ENCODE measurements at places on chromosomes 3 and 15.

DNA sequence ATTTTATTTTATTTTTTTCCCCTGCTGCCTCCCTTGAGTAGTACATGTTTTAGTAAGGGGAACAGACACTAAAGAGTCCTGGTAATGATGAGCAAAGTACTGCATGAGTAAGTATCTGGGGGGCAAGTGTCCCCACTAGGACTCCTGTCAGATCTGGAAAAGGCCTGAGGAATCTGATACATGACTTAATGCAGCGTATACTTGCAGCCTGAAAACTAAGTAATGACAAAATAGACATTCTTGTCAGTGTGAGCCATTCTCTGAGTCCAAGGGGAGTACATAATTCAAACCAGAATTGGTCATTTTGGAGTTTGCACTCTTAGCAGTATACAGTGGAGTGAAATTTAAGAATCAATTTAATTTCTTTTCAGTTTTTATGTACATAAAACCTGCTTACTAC lies 27.5 kb downstream of the NXPE3 start:
- no peak for DNase-seq

DNA sequence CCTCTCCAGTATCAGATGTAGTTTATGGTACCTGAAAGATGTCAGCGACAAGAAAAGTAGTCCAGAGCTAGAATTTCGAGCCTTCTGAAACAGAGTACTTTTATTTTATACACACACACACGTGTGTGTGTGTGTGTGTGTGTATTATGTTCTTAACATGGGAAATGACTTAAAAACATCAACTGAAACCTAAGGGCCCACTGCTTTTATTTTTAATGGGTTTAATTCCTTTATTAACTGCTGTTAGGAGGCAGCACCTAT lies 1.9 kb downstream of the TCF12 start:
- DNase-seq: no peak

GRCh38 chr15:33840615-33841014 lies 127.7 kb upstream of the CHRM5 start:
- no peak for DNase-seq

DNA sequence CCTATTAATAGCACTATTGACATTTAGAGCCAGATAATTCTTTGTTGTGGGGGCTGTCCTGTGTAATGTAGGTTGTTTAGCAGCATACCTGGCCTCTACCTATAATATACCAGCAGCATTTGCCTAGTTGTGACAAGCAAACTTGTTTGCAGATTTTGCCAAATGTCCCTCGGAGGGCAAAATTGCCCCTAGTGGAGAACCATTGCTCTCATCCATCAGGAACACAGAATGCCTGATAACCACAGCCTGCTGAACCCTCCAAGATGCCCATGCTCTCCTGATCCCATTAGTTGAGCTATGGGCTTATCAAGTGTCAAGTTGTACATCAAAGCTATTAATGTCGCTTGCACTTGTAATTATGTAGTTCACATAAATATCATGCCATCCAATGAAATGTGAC lies 15.0 kb upstream of the KBTBD8 start:
- DNase-seq: no peak

DNA sequence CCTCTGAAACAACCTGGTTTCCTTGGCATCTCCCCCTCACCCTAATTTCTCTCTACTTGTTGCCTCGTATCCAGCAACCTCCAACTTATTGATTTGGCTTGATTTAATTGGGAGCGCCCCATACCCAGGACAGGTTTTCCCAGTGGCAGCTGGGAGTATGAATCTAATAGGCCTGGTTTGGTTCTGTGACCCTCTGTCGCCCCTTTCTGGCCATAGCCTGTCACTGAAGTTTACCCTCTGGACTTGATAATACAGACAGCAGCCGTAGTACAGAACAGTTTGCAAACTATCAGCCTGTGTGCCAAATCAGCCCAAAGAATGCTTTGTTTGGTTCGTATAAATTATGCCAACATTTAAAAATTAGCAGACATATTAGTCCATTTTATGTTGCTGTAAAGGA lies 525.1 kb upstream of the GOLIM4 start:
- no peak for DNase-seq

DNA sequence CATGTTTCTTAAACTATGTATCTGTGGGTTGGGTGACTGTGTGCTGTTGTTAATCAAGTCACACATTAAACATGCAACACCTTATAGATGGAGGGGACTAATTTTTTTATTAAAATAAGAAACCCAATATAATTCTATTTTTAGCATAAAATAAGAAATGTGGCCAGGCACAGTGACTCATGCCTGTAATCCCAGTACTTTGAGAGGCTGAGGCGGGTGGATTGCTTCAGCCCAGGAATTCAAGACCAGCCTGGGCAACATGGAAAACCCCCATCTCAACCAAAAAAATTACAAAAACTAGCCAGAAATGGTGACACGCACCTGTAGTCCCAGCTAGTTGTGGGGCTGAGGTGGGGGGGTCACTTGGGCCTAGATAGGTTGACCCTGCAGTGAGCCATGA lies 1021.0 kb downstream of the EPHA3 start:
- no peak for DNase-seq

DNA sequence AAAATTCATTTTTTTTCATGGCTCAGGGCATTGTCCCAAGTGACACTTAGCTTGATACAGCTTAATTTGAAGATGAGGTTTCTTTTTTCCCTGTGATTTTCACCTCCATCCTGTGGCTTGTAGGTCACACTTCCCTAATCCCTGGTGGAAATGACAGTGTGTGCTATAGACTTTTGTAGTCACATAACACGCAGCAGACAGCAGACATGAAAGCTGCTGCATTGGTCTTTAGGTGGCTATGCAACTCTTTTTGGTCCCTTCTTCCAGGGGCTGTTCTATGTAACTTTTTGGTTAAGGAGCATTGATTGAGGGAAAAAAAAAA lies 38.8 kb downstream of the TRAK1 start:
- DNase-seq: no peak

DNA sequence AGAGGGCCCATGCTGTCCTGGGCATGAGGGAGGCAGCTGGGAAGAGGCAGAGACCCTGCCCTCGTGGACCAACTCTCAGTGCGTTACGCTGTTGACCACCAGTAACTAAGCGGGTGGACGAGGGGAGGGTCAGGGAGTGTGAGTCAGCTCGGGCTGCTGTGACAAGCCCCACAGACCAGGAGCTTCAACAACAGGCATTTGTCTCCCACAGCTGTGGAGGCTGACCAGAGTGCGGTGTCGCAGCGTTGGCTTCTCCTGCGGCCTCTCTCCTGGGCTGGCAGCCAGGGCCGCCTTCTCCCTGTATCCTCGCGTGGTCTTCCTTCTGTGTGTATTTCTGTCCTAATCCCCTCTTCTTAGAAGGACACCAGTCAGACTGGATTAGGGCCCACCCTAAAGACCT lies 13.0 kb downstream of the EFCC1 start:
- no peak for DNase-seq

- DNase-seq: no peak
These were observed 10.7 kb upstream of the ADAMTSL3 start for GRCh38 chr15:83643201-83643600.

DNA sequence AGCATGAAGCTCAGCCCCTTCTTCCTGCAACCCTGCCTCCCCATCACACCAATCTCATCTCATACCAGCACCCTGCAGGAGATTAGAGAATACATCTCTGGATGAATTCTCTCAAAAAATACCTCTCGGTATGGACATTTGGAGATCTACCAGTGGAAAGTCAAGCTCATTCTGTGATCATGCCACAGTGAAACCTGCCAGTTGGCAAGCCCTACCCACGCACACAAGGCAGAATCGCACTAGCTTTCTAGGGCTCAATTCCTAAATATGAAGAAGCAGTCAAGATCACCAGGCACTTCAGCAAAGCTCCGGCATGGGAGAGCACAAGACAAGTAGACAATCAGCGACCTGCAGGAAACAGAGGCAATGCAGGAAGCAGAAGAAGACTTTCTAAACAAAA lies 221.2 kb downstream of the NTRK3 start:
- DNase-seq: no peak

- no peak for DNase-seq
These were observed 372.8 kb downstream of the MAGI1 start for GRCh38 chr3:65665915-65666314.

DNA sequence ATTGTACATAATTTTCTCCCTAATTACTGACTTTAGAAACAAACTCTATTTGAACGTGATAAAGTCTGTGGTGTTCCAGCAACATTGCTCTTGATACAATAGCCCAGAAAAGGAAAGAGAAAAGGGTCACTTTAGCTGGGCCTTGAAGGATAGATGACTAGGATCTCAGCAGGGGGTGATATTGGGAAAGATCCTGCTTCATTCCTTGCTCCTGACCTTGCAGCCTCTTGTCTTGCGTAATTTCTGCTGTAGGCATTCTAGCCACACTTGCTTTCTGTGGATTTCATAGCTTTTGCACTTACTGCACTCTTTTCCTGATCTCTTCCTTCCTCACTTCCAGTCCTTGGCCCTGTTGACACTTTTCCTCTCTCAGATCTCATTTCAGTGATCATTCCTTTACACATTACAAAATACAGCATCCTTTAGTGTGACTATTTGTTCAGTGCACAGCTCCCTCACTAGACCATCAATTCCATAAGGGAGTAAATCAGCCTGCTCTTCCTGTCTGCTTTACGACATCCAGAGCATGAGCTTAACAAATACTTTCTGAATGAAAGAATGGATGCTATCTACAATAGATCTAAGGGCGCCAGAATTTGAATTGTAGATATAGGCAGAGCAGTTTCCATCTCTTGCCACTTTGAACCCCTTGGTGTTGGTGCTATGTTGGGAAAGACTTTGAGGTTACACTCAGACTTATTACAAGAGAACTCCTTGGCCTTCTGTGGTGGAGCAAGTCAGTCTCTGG lies 559.6 kb upstream of the MDFIC2 start:
- DNase-seq: no peak

GRCh38 chr3:13853978-13854296 lies 25.9 kb downstream of the WNT7A start:
- DNase-seq: peak; percentile 34

- DNase-seq: no peak
These were observed 93.7 kb downstream of the MYLK start for GRCh38 chr3:123790254-123791072.

- peak; percentile 18 for DNase-seq
These were observed 462.4 kb downstream of the RAP2B start for GRCh38 chr3:153624310-153625030.

DNA sequence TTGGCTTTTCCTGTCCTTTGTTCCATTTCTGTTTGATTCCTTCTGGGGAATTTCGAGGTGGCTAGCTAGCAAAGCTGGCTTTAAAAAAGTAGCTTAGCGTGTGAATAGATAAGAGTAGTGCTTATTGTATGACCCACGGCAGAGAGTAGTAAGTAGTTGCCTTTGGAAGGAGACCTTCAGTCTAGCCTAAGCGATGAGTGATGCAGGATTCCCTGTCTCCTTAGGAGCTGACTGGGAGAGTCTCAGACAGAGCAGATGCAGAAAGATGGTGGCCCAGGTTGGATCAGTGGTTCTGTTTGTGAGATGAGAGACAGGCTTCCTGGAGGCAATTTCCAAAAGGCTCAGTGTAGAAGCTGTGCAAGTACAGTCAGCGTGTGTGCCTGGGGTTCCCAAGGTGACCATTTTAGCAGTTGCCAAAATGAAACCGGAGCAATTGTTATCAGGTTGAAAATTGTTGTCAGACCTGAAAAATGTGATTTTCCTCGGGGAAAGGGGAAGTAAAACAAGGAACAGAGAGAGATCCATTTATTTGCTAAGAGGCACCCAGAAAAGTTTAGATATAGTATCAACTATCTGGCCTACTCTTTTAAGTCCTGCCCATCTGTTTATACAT lies 681 bp upstream of the IL5RA start:
- DNase-seq: no peak

DNA sequence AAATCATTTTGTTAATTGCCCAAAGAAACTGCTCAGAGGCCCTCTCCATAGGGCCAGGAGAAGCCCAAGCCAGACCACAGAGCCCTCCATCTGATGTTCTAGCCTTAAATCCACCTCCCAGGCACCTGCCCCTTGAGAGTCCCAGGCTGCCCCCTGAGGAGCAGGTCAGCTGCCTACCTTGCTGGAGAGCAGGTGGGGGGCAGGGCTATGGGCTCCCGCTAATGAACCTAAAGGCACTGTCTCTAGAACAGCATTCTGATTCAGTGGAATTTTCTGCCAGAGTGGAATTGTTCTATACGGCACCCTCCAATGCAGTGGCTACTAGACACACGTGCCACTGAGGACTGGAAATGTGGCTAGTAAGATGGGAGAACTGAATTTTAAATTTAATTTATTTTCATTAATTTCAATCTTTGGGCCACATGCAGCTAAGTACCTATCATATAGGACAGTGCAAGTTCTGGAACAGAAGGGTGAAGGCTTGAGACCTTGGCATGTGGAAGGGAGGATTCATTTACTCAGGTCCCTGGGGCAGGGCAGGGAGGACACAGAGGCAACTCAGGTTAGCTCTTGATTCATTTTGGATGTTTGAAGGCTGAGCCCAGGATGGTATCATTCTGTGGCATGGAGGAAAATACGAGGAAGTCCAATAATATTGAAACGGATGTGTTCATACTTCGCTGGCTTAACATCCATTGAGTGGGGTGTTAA lies 11.4 kb downstream of the AMOTL2 start:
- DNase-seq: no peak

DNA sequence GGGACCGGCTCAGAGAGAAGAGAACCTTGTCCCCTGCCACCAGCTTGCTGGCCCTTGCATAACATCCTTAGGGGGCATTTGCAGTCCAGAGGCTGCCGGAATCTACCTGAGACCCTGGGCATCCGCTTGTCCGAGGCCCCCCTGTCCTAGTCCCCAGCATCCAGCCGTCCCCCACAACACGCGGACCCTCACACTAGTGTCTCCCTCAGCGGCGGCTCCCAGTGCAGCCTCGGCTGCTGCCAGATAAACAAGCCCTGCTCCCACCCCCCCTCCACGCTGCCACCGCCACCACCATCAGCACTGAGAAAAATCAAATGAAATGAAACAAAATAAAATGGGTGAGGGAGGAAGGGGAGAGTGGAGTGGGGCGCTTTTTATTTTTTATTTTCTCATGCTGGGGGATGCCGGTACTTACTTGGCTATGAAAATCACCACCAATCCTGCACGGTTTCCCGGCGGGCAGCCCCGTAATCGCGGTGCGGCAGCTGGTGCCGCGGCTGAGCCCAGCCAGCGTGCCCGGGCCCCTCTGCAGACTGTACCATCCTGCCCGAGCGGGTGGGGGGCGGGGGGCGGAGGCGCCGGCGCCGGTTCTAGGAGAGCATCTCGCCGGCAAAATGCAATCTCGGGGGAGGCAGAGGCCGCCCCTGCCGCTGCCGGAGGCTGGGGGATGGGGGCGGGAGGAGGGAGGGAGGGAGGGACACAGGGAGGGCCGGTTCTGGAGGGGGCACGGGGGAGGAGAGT lies at the start of gene ATP2B2:
Gene ATP2B2 (minus strand): TSS at position 537 of the 741 bp plus-strand sequence. CDS start 56,043 bp downstream, outside the sequence.
- peak; percentile 20 for DNase-seq

DNA sequence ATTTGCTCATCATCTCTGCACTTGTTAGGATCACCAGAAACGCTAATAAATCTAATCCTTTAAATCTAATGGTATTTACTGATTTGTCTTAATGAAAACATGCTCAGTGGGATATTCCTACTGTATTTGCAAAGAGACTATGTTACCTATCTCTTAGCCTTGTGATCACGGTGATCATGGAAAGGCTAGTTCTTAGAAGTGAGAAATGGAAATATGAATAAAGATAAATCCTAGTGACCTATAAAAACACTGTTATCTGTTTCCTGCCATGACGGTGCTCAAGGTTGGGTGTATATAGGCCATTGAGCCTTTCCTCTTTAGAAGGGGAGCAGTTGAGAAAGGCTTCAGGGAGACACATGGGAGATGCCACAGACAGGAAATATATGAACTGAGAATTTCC lies 116.3 kb downstream of the THRB start:
- DNase-seq: no peak

- no peak for DNase-seq
These were observed 123.4 kb upstream of the CADM2 start for GRCh38 chr3:84835366-84835765.

- DNase-seq: no peak
These were observed 79.9 kb upstream of the CADPS start for GRCh38 chr3:62955126-62955525.

GRCh38 chr3:183828538-183828870 lies 3.1 kb upstream of the MAP6D1 start:
- DNase-seq: no peak

All from CD4-positive, alpha-beta T cell (primary cell).